ENCODE measurements at places on chromosomes 5 and 9.

GRCh38 chr5:169667896-169668674 is 31.0 kb downstream of the DOCK2 start:
- no peak for DNase-seq

DNA sequence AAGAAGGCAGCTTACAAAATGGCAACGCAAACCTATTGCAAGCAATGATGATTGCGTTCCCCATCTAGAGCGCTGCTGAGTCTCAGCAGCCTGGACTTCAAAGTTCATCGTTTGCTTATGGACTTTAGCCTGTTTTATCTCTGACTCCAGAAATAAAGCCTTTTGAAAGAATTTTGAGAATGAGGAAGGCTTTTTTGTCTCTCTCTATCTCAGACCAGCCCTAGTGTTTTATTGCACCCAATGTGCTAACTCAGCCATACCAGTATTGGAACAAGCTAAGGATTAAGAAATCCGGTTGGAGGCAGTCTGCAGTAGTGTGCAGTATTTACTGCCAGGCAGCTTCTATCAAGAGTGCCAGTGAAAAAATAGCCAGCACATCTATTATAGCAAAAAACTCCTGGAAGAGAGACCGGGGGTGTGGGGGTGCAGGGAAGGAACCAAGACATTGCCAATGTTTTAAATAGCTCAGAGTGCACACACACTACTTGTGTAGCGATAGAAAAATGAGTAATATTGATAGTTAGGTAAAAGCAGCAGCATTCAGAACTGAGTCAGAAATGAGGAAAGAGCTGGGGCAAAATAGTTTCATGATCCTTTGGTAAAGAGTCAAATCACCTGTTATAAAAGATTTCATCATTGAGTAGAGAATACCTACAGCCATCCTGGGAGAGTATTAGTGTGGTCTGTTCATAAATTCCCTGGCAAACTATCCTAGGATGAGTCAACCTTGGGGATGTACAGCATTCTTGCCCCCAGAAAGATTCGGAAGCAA is 219.0 kb downstream of the ZNF608 start:
- no peak for DNase-seq

GRCh38 chr9:99251157-99251556 is 29.1 kb downstream of the SEC61B start:
- no peak for DNase-seq

GRCh38 chr5:143662020-143662419 is 149.9 kb upstream of the HMHB1 start:
- DNase-seq: no peak

GRCh38 chr5:61200582-61201155 is 38.4 kb upstream of the SMIM15 start:
- DNase-seq: no peak

GRCh38 chr5:56159521-56159947 is 73.6 kb downstream of the ANKRD55 start:
- no peak for DNase-seq

DNA sequence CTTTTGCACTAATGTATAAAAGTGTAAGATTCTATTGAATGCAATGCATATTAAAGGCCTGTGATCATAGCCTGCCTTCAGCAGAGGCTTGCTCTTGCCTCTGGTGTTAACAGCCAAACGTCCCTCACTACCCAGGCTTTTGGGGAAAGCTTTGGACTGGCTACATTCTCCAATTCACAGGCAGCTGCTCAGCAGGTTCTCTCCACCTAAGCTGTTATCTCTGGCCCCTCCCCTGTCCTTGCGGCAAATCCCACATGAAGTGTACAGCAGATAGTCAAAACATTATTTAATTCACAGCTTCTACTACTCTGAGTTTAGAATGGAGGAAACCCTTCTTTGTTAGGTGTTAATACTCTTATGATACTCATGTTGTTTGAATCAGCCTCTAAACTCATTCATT is 45.9 kb upstream of the GADD45G start:
- DNase-seq: no peak

DNA sequence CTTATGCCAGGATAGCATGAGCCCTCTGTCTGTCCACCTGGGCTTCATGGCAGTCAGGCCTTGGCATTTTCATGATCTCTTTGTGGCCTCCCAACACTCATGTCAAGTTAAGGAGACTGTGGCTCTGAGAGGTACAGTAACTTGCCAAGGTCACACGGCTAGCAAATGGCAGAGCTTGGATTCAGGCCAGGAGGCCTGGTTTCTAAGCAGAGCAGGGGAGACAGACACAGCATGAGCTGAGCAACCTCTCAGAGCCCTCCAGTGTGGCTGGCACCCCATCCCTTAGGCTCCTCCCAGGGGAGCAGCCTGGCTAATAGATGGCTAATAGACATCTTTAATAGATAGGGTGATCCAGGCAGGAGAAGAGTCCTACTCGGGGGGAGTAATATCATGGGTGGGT is 4.1 kb downstream of the SYNPO start:
- DNase-seq: no peak

DNA sequence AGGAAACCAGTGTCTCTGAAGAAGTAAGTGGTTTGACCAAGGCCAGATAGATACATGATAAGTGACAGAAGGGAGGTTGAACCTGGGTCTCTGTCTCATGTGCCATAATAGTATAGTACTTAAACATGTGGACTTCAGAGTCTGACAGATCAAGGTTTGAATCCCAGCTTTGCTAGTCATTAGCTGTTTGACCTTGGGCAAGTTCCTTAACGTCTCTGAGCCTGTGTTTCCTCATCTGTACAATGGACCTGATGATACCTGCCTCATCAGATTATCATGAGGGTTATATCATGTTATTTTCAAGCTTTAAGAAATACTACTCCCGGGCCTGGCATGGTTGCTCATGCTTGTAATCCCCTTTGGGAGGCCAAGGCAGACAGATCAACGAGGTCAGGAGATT is 24.9 kb downstream of the FUBP3 start:
- DNase-seq: no peak

GRCh38 chr5:150511578-150512367 is 3.8 kb downstream of the NDST1 start:
- DNase-seq: no peak

DNA sequence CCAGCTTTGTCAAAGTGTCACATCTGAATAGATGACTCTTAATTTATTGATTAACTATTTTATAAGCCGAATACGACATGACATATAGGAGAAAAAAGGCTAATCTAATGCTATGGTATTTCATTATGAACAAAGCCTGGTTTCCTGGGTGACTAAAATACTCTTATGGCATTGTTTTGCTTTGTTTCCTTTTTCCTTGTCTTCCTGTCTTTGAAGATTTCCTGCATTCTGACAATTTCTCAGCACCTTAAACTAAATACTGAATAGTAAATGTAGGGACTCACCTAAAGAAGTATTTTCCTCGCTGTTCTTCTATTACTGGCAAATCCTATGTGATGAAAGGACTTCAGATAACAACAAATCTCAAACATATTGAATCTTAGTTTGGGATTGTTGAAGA is 1284.5 kb downstream of the EFNA5 start:
- DNase-seq: no peak

GRCh38 chr9:18575686-18576085 is 101.7 kb downstream of the ADAMTSL1 start:
- DNase-seq: no peak

GRCh38 chr5:136047858-136048257 is 19.1 kb downstream of the TGFBI start:
- no peak for DNase-seq

- DNase-seq: no peak
Measured at GRCh38 chr5:569358-569867, 42.7 kb upstream of the CEP72 start.

DNA sequence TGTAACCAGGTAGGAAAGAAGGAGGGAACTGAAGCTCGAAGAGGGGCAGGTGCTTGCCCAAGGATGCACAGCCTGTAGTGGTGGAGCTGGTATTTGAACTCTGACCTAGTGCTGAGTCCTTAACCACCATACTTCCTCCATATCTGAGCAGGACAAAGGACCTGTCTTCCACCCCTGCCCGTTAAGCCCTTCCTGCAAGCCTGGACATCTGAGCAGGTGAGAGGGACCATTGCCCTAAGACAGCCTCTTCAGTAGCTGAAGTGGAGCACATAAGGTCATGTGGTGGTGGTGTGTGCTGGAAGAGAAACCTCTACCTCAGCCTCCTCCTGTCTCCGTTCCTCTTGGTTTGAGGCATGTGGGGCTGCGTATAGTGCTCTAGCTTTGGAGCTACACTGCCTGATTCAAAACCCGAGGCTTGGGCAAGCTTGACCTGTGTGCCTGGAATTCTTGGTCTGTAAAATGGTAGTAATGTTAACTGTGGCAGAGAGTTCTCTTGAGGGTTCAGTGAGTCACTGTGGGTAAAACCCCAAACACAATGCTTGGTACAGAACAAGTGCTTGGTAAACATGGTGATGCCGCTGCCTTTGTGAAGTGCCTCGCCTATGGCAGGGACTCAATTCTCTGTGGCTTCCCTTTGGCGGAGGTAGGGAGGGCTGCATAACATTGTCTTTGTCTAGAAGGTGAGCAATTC is 7.4 kb downstream of the GALNT10 start:
- DNase-seq: peak; percentile 58

GRCh38 chr5:125315306-125315705 is 568.9 kb upstream of the ZNF608 start:
- no peak for DNase-seq

- peak; percentile 11 for DNase-seq
Measured at GRCh38 chr9:134689321-134690181, 47.9 kb downstream of the COL5A1 start.

DNA sequence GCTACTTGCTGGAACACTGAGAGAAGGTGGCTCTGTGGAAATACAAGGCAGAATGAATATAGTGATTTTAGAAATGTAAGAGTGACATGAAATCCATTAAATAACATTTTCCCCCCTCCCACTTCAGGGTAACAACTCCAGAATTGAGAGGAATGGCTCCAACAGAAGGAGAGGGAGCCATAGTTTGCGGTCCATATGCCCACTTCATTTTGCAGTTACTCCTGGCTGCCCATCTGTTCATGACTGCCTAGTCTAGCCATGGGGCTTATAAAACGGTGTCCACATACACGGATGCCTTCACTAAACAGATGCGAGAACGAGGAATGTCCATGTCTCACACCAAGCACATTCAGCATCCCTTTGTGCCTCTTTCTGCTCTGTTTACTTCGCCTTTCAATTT is 186.7 kb downstream of the TMEM38B start:
- no peak for DNase-seq

DNA sequence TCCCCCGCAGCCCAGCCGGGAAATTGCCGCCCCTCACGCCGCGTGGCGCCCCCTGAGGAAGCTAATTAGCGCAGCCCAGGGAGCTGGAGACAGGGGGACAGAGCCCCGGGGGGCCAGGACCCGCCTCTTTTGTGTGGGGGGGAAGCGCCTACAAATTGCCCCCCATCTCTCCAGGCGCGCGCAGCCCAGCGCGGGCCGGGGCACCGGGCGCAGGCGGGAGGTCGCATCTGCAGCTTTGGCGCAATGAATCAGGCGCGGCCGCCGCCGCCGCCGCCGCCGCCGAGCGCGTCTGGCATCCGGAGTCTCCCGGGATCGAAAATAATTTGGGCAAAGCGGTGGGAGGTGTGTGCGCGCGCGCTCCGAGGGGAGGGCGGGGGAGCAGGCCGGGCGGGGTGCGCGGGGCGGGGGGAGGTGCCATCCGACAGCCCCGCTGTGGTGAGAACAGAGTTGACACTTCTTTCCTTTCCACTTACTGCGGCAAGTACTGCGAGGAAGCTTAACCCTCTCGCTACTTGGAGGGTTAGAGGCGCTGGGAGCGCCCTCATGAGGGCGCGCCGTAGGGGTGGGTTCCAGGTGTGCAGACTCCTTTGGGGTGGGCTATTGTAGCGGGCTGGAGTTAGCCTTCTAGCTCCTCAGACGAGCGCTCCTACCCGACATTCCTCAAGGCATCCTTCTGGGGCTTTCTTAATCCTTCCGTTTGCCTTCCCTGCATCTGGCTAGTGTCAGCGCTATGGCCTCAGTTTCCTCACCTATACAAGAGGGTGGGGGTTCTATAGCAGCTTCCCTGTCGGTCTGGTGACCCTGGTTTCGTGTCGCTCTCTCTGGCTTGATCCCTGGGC is 63.1 kb downstream of the CXXC5 start:
- DNase-seq: peak; percentile 50

GRCh38 chr9:27668280-27668679 is 95.0 kb upstream of the C9orf72 start:
- no peak for DNase-seq

DNA sequence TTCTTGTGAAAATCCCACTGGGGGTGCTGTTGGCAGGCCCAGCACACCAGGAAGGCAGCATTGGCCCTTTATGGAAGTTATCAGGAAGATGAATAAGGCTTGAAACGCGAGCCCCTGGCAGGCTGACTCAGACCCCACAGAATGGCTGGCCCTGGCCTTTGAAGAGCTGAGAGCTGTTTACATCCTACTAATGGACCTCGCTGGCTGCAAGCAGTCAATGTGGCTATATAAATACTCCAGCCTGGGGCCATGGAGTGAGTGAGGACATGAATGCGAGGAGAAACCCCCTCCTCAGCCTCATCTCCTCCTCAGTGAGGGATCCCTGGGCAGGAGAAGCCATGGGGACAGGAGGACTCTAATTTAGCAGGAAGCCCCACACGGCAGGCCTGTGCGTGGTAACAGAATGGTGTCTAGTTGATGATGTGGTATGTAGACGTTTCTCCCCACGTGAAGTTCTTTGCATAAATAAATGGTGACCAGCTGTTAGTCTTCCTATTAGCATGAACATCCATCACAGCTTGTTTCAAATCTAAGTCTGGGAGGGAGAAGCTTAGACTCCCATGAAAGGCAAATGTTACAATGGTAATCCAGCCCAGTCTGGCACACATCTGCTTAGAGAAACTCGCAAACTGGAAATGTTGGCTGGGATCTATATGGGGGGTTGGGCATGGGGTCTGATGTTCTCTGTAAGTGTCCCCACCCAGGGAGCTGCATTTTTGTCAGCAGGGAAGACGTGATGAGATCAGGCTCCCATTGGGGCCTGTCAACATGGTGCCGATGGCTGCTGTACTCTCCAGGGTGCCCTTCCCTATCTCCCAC is 175.1 kb upstream of the PITX1 start:
- no peak for DNase-seq

- DNase-seq: no peak
Measured at GRCh38 chr5:90050103-90050502, 359.5 kb downstream of the CETN3 start.

GRCh38 chr5:54538156-54538555 is 20.6 kb downstream of the SNX18 start:
- DNase-seq: no peak

DNA sequence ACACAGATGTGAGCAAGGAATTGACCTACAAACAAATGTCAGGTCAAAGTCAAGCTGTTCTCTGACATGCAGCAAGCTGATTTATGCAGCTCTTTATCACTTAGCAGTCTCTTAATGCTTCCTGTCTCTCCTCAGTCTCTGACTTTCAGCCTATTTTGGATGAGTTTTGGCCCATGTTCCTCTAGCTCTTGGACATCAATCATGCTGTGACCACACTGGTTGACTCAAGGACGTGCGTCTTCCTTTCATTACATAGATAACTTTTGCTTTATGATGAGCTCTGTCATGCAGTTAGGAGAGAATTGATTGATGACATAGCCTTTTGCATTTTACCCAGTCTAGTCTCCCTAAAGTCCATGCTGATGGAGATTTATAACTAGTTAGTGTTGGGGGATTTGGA is 9.4 kb upstream of the REEP5 start:
- no peak for DNase-seq

GRCh38 chr9:89850153-89850552 is 245.3 kb downstream of the GADD45G start:
- no peak for DNase-seq
